Stimulated activated CD4-positive, alpha-beta T cell treated with anti-CD3 and anti-CD28 coated beads, Interleukin-15, amount 100 ng/mL, for 48 hours (primary cell): ENCODE measurements at places on chromosomes 11 and 22.

- DNase-seq = no peak
Observed at GRCh38 chr11:132211479-132211878, 841.1 kb downstream of the NTM start.

DNA sequence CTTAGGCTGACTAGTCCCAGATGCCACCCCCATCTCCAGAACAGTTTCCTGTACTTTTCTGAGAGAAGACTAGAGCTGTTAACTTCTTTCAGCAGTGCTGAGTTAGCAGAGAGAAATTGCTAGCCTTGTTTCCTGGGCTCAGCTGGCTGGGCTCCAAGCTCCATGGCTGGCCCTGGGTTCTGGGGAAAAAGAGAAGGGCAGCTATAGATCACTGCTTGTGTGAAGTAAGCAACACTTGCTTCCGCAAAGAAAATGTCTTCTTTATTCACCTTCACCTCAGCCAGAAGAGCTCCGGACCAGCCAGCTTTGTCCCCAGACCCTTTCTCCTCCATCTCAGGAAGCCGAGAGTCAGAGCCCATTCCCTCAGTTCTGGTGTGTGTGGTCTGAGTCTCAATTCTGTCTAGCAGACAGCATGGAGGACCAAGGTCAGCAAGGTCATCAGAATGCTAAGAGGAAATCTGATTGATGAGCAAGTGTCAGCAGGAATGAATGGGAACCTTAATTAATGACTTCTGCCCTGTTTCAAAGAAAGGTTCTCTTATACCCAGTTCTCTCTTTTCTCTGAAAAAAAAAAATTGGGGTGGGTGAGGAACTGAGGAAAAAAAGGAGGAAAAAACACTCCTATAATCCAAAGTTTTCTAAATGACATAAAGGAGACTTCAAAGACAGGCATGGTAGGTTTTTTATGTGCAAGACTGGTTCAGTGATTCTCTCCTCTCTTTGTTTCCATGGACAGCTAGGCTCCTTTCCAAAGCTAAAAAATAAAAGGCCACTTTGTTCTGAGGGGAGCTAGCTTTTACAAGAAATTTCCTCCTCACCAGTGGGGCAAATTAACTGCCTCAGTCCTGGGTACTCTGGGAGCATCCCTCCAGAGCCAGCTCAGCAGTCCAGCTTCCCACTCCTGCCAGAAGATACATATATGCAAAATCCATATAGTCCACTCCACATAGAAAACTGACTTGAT lies 63.6 kb upstream of the FAM181B start:
- no peak for DNase-seq

GRCh38 chr11:84106541-84106940 lies 820.4 kb upstream of the CCDC90B start:
- DNase-seq = no peak

- no peak for DNase-seq
Observed at GRCh38 chr11:41917900-41918299, 458.4 kb upstream of the LRRC4C start.

GRCh38 chr11:100632941-100633452 lies 54.1 kb upstream of the ARHGAP42 start:
- DNase-seq = no peak

DNA sequence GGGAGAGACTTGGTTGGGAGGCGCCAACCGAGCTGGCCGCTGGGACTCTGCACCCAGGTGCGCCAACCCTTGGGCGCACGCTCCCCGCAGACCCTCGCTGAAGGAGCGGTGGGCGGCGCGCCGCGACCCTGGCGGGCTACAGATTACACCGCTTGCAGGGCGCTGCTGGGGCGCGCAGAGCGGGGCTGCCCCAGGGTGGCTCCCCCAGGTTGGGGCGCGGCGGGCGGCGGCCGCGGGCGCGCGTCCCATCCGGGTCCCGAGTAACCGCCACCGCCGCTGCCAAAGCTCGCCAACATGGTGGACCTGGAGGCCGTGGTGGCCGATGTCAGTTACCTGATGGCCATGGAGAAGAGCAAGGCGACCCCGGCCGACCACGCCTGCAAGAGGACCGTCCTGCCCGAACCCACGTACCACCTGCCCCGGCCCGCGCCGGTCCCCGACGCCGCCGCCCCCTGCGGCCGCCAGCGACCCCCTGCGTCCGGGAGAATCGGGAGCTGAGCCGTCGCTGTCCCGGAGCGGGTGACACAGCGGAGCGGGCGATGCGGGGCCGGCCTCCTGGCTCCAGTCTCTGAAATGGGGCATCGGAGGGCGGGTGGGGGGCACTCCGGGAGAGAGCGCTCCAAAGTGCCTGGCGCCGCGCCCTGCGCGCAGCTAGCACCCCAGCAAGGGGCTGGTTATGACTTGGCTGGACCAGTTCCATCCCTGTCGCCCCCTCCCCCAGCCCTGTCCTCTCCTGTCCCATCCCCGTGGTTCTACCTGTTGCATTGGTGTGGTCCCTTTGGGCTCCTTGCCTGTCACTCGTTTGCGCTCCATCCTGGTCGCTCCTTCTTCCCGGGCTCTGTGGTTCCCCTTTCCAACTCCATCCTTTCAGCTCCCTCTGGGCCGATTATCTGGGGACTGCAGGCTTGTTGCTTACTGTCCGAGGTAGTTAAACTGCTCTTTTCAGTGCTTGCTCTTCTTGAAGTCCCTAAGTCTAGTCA lies 143.3 kb upstream of the GRK3 start:
- DNase-seq = no peak

DNA sequence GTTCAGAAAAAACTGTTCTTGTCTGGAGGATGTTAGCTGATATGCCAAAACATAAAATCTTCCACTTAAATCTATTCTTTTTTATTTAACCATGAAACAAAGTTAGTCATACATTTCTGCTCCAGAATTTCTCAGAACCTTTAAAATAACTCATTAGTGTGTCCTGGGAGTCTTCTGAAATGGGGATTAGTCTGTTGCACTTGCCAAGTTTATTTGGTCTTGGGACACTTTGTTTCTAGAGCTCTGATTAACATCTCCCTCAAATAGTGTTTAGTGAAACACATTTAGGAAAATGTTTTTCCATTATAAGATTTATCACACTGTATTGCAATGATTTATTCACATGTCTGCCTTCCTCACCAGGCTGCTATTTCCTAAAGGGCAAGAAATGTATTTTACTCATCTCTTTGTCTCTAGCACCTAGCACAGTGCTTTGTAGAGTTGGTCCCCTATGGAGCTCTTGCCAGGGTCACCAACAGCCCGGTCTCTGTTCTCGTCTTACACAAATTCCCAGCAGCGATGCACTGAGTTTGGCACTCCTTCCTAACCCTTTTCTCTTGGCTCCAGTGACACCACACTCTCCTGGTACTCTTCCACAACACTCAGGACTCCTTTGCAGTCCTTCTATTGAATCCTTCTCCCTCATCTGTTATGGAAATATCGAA lies 189.2 kb downstream of the CSNK2A3 start:
- no peak for DNase-seq

GRCh38 chr11:22130462-22131053 lies 62.3 kb upstream of the ANO5 start:
- no peak for DNase-seq

DNA sequence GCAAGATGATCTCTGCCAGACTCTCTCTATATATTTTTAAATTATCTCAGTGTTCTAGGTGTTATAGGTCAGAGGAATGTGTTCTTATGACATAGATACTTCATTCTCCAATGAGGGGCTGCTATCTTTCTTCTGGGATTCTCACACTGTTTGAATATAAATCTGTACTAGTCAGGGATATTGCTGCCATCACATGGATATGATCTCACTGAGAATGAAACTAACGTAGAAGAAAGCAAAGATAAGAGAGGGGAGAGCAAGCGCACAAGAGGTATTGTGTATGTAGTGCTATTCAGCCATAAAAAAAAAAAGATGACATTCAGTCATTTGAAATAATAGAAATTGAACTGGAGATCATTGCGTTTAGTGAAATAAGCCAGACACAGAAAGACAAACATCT lies 42.2 kb upstream of the SLC36A4 start:
- DNase-seq = no peak

DNA sequence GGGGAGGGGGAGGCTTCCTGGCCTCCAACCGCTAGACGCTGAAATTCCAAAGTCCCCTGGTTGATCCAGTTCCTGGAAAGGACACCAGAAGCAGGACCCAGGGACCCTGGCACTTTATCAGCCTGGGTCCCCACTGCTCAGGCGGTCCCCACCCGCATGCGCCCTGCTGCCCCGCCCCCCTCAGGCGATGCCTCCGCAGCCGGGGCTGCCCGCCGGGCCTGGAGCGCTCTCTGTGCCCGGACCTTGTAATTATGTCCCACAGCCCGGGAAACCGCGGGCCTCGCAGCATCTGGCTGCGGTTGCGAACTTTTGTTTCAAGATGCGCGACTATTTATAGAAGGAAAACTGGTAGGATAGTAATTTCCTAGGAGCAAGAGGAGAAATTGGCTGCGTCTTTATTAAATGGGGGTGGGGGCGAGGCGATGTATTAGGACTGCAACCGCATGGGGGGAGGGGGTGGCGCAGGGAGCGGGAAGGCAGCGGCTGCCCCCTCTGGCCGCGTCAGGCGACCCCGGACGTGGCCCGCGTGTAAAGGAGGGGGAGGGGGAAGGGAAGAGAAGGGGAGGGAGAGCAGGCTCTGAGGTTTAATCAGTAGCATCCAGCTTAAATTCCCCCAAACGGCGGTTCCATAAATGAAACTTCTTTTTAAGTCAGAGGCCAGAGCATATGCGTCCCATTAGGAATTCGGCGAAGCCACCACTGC lies 6.1 kb downstream of the WNT7B start:
- DNase-seq = no peak

DNA sequence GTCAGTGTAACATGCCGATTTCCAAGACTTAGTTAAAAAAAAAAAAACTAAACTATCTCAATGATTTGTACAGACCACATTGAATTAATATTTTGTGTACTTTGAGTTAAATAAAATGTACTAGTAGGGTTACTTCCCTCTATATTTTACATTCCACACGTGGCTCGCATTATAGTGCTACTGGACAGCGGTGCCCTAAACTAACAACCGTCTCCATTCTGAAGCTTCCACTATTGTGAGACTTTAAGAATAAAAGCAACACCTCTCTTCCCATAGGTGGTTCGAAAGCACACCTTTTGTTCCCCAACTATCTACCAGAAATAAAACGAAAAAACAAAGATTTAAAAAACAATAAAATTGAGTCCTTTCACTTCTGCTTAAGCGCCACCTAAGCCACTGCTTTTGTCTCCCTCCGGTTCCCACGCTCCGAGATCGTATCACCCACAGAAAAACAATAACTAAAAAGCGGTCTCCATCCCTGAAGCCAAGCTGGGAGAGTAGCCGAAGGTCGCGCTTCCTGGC lies 380 bp upstream of the TTC17 start:
- no peak for DNase-seq

GRCh38 chr11:74686792-74687191 lies 44.4 kb downstream of the CHRDL2 start:
- DNase-seq = no peak

DNA sequence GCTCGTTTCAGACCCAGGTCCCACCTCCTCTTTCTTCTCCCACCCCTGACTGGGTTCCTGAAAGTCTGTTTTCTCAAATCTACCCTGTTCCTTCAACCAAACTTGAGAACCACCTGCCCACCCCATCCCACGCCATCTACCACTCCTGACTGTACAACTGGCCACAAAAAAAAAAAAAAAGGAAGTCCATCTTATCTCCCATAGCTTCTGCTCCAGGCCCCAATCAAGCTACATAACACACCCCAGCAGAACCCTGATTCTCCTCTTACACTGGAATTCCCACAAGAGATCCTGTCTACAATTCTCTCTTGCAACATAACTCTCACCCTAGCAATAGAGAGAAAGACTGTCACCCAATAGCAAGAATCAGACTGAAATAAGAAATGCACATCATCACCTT lies 39.2 kb upstream of the CHST1 start:
- no peak for DNase-seq

GRCh38 chr22:48827268-48827846 lies 1000.3 kb downstream of the BRD1 start:
- DNase-seq = no peak

GRCh38 chr11:65308281-65308891 lies 6.3 kb upstream of the CDC42EP2 start:
- DNase-seq = no peak

DNA sequence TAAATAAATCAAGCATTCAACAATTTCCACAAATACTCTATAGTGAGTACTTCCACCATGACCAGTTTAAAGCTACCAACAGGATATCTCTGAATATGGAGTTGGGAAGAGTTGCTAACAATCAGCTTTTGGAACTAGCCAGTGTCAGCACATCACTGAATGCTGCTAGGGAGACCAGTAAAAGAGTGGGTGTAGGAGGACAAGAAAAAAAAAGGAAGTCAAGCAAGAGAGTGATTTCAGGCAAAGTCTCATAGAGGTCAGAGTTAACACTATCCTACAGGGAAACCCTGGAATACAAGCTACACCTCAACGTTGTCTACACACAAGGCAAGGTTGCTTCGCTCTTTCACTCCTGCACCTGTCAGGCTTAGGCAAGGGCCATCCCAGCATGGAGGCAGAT lies 24.2 kb downstream of the EIF3F start:
- DNase-seq = no peak

DNA sequence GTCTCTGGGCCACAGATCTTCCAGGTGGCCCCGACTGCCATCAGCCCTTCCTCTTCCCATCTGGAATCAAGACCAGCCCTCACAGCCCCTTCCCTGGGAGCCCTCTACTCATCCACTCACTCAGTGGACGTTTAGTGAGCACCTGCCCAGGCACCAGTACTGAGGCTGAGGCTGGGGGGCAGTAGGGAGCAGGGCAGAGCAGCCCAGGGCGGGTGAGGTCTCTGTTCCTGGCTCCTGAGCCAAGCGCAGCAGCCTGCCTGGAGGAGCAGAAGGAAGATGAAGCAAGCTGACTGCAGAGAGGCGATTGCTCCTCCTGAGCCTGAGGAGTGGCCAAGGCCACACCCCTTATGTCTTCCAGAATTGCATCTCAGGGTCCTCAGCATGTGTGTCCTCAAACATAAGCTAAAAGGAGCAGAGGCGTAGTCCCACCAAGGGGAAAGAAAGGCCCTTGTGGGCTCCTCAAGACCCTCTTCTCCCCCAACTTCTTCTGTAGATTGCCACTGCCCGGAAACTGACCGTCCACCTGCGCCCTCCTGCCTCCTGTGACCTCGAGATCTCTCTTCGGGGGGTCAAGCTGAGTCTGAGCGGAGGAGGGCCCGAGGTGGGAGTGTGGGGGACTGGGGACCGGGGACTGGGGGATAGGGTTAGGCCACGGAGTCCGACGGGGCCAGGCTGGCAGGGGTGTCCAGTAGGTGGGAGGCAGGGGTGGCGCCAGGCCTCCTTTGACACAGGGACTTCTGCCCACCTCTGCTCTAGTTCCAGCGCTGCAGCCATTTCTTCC lies 5.8 kb downstream of the MAPK8IP2 start:
- DNase-seq = no peak

DNA sequence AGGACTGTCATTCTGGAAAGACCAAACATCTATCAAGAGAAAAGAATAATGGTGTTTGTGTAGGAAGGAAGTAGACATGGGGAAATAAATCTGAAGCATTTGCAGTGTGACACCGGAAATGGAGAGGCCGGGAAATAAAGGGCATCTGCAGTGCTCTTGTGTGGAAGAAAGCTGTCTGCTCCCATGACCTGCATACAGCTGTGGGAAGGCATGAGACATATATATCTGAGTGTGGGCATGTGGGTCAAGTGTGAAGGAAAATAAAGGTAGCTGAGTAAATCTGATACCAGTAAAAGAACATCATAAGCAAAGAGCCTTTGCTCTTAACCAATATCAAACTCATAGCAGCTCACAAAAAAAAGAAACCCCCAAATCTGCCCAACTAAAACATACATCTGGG lies 72.1 kb upstream of the OR5AK2 start:
- DNase-seq = no peak
